ENCODE measurements at places on chromosomes 7 and 10.

DNA sequence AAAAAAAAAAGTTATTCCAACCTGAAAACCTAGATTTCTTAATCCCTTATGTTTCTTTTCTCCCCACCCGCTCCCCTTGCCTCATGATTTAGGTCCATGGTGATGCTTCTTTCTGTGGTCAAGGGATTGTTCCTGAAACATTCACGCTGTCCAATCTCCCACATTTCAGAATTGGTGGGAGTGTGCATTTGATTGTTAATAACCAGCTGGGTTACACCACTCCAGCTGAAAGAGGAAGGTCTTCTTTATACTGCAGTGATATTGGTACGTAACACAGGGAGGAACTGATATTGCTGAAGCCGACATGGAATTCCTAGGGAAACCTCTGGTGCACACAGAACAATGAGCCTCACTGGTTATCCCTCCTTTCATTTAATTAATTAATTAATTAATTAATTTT is 22.7 kb downstream of the DHTKD1 start:
- no peak for DNase-seq

GRCh38 chr7:80771523-80771922 is 133.1 kb downstream of the CD36 start:
- no peak for DNase-seq

GRCh38 chr7:5683280-5683670 is 98.2 kb downstream of the RNF216 start:
- DNase-seq = no peak

- no peak for DNase-seq
Observed at GRCh38 chr7:100933734-100934133, 15.6 kb upstream of the MUC3A start.

GRCh38 chr10:97915346-97916131 is 65.9 kb downstream of the GOLGA7B start:
- DNase-seq = no peak

DNA sequence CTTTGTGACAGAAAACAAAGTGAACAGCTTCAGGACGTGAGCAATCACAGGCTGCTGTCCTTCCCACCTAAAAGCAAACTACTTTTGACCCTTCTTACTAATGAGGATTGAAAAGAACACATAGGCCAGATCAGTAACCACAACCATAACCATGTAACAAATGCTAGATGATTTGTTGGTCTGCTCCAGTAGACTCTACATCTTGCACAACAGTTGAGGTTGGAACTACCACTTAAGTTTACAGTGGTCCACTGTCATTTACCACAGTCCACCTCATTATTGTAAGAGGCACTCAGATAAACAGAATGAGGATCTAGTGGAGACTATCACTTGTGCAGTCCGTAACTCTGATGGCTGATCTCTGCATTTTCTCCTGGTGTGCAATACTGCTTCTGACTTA is 27.8 kb downstream of the NET1 start:
- no peak for DNase-seq

- no peak for DNase-seq
Observed at GRCh38 chr7:149669121-149669818, 104.1 kb downstream of the ZNF467 start.

- DNase-seq = no peak
Observed at GRCh38 chr7:1562597-1563051, 6.6 kb upstream of the TMEM184A start.

GRCh38 chr10:30751678-30752331 is 122.3 kb upstream of the LYZL2 start:
- peak; percentile 46 for DNase-seq

- DNase-seq = no peak
Observed at GRCh38 chr7:124033095-124033806, 384 bp upstream of the TMEM229A start.

GRCh38 chr7:81003326-81003725 is 84.5 kb upstream of the SEMA3C start:
- no peak for DNase-seq

DNA sequence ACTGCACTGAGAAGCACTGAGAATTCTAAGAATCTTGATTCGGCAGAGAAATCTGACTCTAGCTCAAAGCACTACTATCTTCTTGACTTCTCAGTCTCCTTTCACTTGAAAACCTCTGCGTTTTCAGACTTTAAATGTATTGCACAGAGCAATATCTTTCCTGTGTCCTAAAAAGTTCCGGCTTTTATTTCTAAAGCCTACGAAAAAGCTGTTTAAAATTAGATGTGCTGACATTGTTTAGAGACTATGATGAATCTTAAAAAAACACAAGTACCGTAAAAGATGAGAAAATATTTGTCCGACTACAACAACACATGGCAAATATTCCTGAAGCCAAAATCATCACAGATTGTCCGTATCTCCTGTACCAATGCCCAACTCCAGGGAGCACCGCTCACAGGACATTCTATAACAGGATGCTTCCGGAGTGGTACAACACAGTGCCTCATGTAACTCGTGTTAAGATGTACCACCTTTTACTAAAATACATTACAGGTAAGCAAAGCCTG is 136.9 kb downstream of the CUBN start:
- DNase-seq = no peak

GRCh38 chr7:156823435-156823834 is 69.5 kb downstream of the LMBR1 start:
- DNase-seq = peak; percentile 29

- no peak for DNase-seq
Observed at GRCh38 chr7:128115336-128115820, 84.1 kb upstream of the LRRC4 start.

GRCh38 chr10:95254629-95255028 is 36.2 kb downstream of the PDLIM1 start:
- no peak for DNase-seq

- no peak for DNase-seq
Observed at GRCh38 chr10:5575482-5576153, 50.9 kb downstream of the CALML3 start.

DNA sequence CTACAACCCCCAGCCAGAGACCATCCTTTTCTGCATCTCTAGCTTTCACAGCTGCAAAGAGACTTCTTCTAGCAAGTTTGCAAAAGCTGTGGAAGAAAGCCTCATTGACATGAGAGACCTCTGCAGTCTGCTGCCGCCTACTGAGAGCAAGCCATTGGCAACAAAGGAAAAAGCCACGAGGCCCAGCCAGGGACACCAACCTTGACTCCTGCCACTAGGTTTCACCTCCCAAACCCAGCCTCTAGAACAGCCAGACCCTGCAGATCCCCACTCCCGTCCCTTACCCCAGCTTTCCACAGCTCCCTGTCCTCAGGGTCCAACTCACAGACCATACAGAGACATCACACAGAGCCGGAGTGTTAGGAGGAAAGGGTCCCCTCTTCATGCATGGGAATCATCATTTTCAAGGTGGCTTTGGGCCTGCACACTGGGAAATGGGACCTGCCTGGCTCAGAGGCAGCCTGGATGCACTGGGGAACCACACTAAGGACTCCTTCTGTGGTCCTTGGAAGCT is 14.6 kb upstream of the C10orf53 start:
- no peak for DNase-seq

GRCh38 chr10:80539421-80540031 is 1.8 kb downstream of the SH2D4B start:
- no peak for DNase-seq

GRCh38 chr7:95688931-95689495 is 83.3 kb upstream of the DYNC1I1 start:
- DNase-seq = no peak

DNA sequence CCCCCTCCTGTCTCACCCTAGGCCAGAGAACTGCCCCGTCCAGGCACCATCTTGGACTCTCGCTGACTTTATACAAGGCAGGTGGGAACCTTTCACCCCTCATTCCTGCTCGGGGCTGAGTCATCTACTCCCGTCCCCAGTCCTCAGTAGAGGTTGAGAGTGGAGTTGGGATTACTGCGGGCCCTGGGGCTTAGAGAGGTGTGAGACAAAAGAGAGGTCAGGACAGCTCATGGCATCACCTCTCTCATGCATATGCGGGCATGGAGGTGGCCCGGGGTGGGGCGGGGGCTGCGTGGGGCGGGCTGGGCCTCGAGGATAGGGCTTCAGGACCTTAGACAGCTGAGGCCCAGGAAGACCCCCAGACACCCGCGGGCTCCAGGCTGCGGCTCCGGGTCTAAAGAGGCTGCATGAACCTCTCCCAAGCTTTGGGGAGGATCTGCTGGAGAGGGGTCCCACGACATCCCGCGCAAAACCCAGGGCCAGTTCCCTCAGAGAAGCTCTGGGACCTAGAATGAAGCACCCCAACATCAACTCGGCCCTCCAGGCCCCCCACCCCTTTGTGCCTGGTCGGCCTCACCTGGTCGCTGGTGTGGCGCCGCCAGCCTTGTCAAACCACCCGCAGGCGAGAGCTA is 317 bp downstream of the PDZD7 start:
- DNase-seq = no peak

GRCh38 chr7:138935465-138936011 is 45.7 kb downstream of the KIAA1549 start:
- no peak for DNase-seq

- DNase-seq = no peak
Observed at GRCh38 chr7:41437257-41438196, 265.4 kb downstream of the INHBA start.

DNA sequence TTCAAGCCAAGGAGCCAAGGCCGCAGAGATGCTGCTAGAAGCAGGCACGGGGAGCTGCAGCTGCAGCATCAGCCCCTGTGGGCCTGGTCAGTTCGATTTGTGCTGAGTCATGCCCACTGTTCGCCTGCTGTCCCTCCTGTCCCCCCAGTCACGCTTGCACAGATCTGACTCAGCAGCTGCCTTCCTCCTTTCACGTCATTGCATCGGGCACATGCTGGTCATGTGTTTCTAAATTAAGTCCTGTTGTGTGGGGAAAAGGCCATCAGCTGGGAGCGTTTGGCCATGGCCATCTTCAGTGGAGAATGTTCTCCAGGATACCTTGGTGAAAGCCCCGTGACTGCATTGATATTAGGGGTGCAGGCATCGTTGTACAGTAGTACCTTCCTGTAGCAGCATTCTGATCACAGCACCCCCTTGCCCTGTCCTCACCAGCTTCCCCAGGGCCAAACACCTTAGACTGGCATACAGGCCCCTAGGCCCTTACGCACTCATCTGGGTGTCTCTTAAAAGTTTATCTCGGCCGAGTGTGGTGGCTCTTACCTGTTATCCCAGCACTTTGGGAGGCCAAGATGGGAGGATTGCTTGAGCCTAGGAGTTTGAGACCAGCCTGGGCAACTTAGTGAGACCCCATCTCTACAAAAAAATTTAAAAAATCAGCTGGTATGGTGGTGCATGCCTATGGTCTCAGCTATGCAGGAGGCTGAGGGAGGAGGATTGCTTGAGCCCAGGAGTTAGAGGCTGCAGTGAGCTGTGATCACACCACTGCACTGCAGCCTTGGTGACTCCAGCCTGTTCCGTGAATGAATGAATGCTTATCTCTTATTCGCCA is 23.2 kb downstream of the POR start:
- no peak for DNase-seq

- no peak for DNase-seq
Observed at GRCh38 chr10:11765141-11765540, 23.0 kb downstream of the ECHDC3 start.

DNA sequence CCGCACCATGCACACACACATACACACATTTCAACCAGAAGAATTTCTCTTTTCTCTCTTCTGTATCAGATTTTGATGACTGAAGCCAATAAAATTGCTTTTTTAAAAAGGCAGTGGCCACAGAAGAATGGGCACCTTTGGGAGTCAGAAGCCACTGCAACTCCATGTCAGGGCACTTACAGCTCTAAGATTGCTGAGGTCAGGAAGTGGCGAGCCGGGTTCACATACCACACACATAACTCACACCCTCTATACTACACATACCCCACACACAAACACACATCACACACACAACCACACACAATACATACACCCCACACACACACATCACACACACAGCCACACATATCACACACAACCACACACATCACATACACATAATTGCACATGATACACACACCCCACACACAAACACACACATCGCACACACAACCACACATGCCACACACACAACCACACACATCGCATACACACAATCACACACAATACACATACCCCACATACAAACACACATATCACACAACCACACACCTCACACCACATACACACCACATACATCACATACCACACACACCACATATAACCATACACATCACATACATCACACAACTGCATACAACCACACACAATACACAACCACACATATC is 31.2 kb downstream of the GPRIN2 start:
- no peak for DNase-seq

- DNase-seq = no peak
Observed at GRCh38 chr7:46153583-46153950, 232.5 kb upstream of the IGFBP3 start.

DNA sequence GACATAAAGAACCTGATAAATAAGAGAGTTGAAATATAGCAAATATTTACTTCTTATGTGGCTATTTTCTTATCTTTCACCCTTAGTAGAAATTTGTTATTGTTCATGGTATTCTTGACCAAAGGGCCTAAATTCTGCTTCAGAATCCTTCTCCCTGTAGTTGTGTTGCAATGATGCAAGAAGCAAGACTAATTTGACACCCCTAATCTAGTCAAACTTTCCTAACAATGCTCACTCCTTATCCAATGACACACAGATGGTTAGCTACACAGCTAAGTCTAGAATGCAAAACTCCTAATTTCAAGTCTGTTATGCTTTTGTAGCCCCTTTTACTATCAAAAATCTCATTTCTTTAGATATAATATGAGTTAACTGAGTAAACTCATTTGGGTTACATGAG is 56.1 kb downstream of the TWIST1 start:
- DNase-seq = no peak

GRCh38 chr10:88390041-88390440 is 193.1 kb downstream of the RNLS start:
- DNase-seq = no peak

DNA sequence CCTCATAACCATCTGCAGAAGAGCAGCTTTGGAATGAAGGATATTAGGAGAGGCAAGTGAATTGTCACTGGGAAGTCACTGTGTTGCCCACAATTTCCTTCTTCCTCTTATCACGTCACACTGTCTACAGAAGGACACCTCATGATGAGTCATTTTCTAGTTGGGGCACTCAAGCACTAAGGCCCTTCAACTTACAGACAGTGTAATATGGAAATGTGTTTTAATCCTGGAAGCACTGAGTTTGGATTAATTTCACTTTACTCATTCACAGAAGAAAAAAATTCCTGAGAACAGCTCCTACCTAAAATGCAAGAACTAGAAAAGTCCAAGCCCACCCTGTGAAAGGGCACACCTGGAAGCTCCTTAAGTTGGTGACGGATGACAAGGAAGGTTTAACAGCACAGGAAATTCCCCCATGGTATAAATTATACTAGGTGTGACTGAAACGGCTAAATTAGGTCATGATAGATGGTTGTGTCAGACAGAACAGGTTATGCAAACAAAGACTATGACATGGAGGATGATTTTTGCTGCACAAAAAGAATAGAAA is 56.6 kb downstream of the PARD3 start:
- DNase-seq = peak; percentile 10

- DNase-seq = no peak
Observed at GRCh38 chr10:104021246-104021645, 54.3 kb downstream of the SLK start.

DNA sequence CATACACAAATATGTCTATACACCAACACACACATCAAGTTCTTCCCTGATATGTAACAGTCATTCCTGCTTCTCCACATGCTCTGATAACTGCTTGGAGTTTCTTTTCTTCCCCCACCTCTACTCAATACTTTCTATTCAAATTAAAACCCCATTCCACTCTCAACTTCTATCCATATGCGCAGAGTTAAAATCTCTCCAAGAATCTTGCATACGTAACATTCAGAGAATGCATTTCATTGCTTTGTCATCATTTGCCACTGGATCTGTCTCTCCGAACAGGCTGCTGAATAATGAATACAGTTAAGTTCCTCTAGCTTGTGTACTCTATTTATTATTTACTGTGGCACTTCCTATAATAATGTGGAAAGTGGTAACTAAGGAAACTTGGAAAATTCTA is 68.8 kb downstream of the DGKB start:
- DNase-seq = no peak

Measured in HL-60 (cell line).